ENCODE measurements at places on chromosomes 2 and 18.

GRCh38 chr2:232345251-232345650, 33.3 kb upstream of the ALPP start:
- DNase-seq, result no peak

DNA sequence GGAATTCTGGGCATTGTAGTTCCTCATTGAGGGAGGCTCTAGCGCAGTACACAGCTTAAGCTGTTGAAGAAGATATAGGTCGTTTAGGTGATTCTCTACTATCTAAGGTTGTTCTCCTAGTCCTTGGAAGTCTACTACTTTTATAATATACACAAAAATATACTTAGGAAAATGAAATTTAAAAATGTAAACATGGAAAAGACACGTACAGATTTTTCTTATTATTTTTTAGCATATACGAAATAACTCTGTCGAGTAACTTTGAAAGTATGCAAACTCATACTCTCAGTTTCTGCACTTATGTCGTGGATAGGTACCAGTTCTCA, 272 bp upstream of the FASTKD1 start:
- DNase-seq, result no peak

GRCh38 chr2:200174433-200175216, 131.9 kb upstream of the SPATS2L start:
- no peak for DNase-seq

- DNase-seq, result no peak
Observed at GRCh38 chr2:202818321-202818720, 53.2 kb downstream of the ICA1L start.

Data from stimulated activated CD4-positive, alpha-beta T cell treated with anti-CD3 and anti-CD28 coated beads, Interleukin-15, amount 100 ng/mL, for 24 hours (primary cell).